DMS 273 treated with DMSO at 0.1 percent for 48 hours (cell line): ENCODE measurements at places on chromosomes 2 and 18.

DNA sequence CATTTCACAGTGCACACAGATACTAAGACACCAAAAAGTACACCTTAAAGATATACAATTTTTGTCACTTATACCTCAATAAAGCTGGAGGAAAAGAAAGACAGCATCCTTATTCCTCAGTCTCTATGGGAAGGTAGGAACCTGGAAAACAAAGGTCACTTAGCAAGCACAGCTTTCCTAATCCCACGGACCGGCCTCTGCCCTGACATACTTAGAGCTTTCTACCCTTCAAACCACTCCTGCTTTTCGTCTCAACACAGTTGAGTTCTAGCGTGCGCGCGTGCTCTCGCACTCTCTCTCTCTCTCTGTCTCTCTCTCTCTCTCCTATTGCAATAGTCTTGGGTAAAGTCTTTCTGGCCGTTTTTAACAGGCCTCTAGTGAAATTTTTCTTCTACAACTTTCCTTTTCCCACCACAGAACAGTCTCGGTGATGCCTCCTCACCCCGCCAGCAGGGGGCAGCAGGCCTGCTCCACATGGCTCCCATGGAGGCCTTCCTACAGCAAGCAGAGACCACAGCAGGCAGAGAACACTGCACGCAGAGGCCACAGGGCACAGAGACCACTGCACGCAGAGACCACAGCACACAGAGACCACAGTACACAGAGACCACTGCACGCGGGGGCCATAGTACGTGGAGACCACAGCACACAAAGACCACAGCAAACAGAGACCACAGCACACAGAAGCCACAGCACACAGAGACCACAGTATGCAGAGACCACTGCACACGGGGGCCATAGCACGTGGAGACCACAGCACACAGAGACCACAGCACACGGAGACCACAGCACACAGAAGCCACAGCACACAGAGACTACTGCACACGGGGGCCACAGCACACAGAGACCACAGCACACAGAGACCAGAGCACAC lies 106.9 kb downstream of the FBXO15 start:
- DNase-seq: no peak

DNA sequence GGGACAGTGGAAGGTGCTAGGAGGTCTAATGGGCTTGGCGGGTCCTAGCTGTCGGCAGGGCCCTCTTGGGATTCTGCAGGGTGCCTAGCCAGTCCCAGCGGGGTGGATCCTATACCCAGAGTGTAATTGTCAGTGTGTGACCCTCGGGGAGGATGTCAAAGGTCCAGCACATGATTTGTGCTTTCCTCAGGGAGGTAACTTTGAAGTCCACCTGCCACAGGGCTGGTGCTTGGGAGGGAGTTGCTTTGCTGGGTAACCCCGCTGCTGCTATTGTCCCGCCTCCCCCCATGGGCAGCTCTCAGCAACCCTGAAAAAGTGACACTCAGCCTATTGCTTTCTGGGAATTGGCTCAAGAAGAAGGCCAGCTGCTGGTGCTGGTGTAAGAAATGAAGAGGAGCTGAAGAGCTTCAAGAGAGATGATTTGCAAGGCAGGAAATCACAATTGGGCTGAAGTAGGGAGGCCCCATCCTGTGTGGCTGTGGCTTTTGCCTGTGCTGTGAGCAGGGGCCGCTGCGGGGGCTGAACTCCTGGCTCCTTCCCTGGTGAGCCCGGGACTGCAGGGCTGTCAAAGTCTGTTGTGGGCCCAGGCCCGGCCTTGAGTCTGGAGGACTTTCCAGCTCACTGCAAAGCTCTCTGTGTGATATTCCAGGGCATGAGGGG lies 36.4 kb downstream of the EMILIN2 start:
- DNase-seq: no peak

GRCh38 chr2:169091256-169091655 lies 21.9 kb downstream of the DHRS9 start:
- DNase-seq: no peak

GRCh38 chr18:36829362-36830157 lies 633 bp downstream of the KIAA1328 start:
- peak; percentile 10 for DNase-seq

DNA sequence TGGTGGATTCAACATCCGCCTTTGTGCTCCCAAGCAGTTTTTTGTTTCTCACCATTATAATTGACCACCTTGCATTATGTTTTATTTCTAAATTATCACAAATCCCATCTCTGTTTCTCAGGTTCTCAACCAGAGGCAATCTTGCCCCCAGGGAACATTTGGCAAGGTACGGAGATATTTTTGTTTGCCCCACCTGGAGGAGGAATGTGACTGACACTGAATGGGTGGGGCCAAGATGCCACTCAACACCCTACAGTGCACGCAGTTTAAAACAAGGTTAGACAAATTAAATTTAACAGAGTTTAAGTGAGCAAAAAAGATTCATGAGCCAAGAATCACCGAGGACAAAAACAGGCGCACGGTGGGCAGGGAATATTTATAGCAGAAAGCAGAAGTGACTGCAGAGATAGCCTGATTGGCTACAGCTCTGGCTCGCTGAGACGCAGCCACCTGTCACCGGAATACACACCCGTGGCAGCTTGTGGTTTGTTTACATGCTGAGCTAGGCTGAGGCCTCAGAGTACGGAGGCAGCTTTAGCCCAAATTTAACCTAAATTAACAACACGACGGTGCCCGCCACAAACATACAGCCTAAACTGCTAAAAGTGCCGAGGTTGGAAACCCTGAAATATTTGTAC lies 150.0 kb upstream of the ALKAL2 start:
- peak; percentile 10 for DNase-seq

DNA sequence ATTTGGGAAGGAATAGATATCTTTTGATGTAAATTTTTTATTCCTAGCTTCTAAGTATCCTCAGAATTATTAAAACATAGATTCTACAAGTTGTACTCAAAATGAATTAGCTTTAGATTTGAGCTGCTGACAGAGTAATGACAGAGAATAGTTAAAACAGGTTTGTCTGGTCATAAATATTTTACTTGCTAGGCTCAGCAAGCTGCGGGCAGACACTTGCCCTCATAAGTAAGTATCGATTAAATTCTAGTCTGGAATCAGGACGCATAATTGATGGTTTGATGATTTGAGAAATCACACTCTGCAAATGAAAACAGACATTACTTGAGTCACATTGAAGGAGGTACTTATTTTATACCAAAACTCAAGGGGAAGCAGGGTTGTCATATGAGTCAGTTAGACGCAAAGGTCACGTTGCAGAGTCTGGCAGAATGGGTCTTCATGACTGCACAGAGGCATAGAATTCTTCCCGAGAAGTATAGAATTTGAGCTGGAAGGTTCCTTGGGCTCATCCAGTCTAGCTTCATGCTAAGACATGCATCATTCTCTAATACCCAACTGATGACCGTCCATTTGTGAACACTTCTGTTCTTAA lies 27.5 kb downstream of the ARL4C start:
- DNase-seq: no peak

DNA sequence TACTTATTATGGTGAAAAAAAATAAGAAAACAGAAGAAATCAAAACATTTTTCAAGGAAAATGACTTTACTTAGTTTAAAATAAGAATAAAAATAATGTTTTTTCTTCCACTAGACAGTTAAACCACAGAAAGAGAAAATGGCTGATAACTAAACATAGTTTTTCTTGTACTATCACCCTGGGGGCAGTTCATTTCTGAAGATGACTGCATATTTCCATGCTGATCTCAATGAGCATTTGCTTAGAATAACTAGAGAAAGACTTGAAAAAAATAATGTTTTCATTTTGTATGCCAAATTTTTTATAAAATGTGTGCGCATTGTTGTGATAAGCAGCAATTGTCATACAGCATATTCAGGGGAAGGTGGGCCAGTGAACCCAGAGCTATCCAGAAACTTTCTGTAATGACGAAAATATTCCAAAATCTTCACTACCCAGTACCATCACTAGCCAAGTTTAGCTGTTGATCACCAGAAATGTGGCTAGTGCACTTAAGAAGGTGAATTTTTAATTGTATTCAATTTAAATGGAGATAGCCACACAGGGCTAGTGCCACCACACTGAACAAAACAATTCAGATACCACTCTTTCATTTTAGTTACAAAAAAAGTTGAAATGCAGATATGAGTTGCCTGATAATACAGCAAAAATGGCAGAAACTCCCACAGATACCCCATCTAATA lies 513.4 kb upstream of the NETO1 start:
- no peak for DNase-seq

DNA sequence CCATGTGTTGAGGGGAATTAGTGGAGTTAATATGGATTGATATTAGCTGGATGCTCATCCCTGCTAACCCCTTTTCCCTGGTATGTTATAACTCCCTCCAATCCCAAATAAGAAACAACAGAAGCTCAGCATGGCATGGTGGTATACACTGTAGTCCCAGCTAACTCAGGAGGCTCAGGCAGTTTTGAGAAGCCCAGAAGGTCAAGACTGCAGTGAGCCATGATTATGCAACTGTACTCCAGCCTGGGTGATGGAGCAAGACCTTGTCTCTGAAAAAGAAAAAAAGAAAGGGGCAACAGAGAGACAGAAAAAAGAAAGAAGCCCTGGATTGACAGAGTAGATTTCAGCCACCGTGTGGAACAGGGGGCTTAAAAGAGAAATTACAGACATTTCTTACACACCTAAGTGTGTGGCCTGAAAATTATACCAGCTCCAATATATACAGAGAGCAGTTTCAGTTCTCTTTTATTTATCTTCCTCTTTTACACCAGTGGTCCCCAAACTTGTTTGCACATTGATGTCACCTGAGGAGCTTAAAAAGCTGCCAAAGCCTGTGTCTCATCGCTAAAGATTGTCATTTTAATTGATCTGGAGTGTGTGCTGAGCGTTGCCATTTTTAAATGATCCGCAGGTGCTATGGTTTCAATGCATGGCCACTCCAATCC lies 203.6 kb downstream of the UBE2E3 start:
- no peak for DNase-seq

GRCh38 chr2:30026091-30027055 lies 105.0 kb upstream of the ALK start:
- DNase-seq: no peak

GRCh38 chr2:39215545-39215944 lies 28.2 kb downstream of the CDKL4 start:
- no peak for DNase-seq

- no peak for DNase-seq
These were observed 102.5 kb downstream of the CRIM1 start for GRCh38 chr2:36458106-36458505.

- DNase-seq: no peak
These were observed 65.6 kb downstream of the RAPH1 start for GRCh38 chr2:203469546-203469945.
